ENCODE measurements at places on chromosomes 11 and 22.
A peak's percentile ranks its signal among the peaks of the same experiment; 100 is the strongest.

GRCh38 chr11:225734-226453, 10.2 kb downstream of the SIRT3 start:
- no peak for DNase-seq

DNA sequence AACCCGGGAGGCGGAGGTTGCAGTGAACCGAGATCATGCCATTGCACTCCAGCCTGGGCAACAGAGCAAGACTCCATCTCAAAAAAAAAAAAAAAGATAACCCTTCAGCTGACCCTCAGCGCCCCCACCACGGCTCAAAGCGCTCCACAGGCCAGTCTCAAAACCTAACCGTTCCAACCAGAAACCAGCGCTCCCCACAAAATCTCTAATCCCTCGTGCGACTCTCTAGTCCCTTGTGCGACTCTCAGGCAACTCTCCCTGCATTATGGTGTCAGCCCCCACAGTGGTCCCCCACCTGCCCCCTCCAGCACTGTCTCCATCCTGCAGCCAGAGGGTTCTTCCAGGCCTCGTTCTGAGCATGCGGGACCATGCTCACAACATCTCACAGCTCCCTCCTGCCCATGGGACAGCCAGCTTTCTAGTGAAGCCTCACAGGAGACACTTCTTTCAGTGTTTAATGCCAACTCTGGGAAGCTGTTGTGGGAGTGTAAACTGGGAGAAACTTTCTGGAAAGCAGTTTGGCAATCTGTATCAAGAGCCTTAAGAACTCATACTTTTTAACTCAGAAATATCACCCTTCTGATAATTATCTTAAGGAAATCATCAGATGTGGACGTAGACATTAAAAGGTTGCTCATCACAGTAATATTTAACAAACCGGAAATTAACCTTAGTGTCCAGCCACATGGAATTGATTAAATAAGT, 4.2 kb upstream of the RASGRP2 start:
- peak; percentile 84 for DNase-seq

DNA sequence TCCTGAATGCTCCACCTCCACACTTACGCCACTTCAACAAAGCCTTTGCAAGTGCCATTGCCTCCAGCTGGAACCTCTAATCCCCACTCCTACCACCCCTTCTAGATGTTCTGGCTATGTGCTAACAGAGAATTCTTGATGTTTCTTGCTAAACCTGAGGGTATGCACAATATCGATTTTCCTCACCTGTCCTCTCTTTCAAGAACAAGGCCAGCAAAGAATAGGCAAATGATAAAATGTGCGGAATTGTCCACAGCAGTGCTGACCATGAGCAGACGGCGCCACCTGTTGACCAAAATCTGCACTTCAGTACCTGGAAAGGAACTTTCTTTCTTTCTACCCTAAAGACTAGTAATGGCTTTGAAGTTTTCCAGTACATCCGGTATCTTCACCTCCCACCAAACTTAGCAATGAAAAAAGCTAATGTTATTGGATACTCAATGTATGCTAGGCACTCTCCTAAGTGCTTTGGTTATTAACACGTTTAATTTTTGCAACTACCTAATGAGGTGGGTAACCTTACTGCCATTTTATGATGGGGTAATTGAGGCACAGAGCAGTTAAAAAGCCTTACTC, 3.4 kb downstream of the TIMM10 start:
- DNase-seq, result peak; percentile 49

- DNase-seq, result peak; percentile 94
Observed at GRCh38 chr11:128210148-128210940, 377.0 kb downstream of the ETS1 start.

Measured in fibroblast of gingiva (primary cell).